ENCODE measurements at places on chromosomes 4 and X. TPM values are rescaled to one million over a fixed set of nuclear protein-coding genes. Genes with fewer than 3 reads are reported as not detected.

- H3K4me1 ChIP-seq: peaks cover 12% of the 10 kb centered on the region
- H3K36me3 ChIP-seq: peaks cover 24% of the 10 kb centered on the region
- no peaks in the 10 kb centered on the region for H3K27me3 ChIP-seq
- peak overlapping the region; percentile 93 for H3K27ac ChIP-seq
- no peak overlapping the region for H3K4me3 ChIP-seq
Measured at GRCh38 chr4:47525154-47525819, 40.2 kb downstream of the ATP10D start.

DNA sequence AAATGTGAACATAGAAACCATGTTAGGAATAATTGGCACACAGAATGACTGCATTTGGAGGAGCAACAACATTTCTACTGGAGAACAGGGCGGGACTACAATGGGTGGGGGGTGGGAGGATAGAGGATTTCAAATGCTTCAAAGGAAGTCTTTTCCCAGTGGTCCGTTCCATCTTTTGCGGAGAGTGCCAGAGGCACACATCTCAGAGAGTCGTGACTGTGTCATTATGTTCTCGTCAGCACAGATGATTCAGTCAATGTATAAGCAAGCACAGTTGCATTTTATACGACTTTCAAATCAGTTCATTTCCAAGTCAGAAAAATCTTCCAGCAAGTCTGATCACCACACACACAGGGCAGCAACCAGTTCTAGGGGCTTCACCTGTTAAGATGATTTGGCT is 22.7 kb upstream of the GPR50 start:
- no peaks in the 10 kb centered on the region for H3K4me1 ChIP-seq
- H3K4me3 ChIP-seq: no peak overlapping the region
- H3K27me3 ChIP-seq: no peaks in the 10 kb centered on the region
- DNase-seq: no peak
- no peaks in the 10 kb centered on the region for H3K36me3 ChIP-seq

DNA sequence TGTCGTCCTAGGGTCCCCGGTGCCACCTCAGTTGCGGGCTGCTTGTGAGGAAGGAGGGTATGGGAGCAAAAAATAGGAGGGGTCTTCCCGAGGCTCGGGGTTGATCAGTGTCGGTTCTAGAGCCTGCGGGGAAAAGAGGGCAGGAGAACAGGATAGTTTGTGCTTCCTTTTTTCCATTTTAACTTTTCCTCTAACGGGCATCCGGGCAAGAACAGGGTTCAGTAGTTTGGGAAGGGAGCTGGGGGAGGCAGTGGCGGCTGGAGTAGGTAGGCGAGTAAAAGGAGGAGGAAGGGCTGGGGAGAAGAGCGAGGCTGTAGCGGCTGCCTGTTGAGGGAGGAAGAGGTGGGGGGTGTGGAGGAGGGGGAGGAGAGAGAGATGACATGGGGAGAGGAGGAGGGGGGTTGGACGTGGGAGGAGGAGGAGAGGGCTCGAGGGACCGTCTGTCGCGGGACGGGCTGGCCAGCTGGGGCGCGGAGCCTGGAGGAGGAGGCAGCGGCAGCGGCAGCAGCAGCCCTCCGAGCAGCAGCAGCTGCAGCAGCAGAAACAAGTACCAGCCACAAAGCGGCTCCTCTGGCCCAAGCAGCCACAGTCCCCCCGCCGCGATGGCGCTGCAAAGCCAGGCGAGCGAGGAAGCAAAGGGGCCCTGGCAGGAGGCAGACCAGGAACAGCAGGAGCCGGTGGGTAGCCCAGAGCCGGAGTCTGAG is at the start of gene SLC16A2:
SLC16A2 (plus strand) TSS at position 458 of the 704 bp plus-strand sequence; CDS start at position 603, 145 bp downstream.
- peak; percentile 86 for DNase-seq
- H3K27ac ChIP-seq: peak within 1 kb of the TSS; percentile 82
- H3K4me3 ChIP-seq: peak within 1 kb of the TSS; percentile 62

IRF2 gene
- polyA plus RNA-seq: 23.3 TPM

MCF2 gene
- polyA plus RNA-seq: 0.05 TPM

CSN3 gene
- polyA plus RNA-seq: not detected

SMPX gene
- polyA plus RNA-seq: not detected
